Renal cortical epithelial cell (primary cell): ENCODE measurements at places on chromosomes 2 and 18.

- DNase-seq: no peak
Observed at GRCh38 chr2:2464643-2465042, 133.6 kb upstream of the MYT1L start.

DNA sequence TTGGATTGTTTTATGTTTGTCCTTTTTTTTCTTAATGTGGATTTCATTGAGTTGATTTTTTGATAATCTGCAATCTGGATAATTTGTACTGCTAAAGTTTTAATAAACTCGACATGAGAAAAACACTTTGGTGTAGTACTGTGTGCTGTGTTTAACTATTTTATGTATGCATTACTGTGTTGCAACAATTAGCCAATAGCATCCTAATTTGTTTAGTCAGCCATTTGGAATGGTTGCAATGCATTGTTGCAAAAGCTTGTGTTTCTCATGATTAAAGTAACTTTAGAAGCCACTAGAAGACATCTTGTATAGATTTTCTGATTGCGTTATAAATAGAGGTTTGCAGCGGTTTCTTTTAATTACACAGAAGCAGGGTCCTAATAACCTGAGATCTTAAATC, 53.5 kb downstream of the PPIG start:
- DNase-seq: peak; percentile 61

GRCh38 chr2:214341646-214342045, 69.2 kb upstream of the VWC2L start:
- DNase-seq: peak; percentile 37

DNA sequence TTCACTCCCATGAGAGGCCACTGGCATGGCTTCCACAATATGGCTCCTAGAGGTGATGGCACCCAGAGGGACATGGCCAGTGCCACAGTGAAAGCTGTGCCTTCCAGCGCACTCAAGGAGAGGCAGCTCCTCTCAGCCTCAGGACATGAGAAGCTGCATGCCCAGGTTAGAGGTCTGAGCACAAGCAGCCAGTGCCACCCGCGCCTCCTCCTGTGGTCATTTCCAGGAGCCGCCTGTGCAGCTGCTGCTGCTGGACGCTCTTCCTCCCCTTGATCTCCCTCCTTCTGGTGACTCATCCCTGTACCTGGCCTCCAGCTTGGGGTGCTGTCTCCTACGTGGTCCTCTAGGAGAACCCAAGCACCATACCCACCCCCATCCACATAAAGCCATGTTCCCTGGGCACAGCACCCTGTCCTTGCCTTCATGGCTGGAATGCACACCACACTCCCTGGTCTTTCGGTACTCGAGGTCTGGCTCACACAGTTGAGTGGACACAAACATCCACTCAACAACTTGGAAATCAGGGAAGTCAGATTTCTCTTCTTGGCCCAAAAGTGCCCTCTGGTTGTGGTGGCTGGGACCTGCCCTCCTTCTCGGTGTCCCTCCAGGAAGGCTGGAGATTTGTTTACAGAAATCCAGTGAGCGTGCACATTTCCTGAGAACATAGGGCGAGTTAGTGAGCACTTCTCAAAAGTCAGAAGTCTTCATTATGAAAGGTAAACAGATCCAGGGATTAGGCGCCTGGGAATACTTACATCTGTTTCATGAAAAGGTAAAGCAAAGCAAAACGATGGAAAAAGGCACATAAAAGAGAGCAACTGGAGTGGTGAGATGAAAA, 96.7 kb downstream of the EIPR1 start:
- DNase-seq: peak; percentile 38

DNA sequence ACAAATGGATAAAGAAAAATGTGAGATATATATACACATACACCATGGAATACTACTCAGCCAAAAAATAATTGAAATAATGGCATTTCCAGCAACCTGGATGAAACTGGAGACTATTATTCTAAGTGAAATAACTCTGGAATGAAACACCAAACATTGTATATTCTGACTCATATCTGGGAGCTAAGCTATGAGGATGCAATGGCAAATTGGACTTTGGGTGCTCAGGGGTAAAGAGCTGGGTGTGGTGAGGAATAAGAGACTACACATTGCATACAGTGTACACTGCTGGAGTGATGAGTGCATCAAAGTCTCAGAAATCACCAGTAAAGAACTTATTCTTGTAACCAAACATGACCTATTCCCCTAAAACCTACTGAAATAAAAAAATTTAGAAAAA, 636.0 kb upstream of the LRATD1 start:
- no peak for DNase-seq

- peak; percentile 91 for DNase-seq
Observed at GRCh38 chr2:8803658-8804379, 33.6 kb downstream of the KIDINS220 start.

DNA sequence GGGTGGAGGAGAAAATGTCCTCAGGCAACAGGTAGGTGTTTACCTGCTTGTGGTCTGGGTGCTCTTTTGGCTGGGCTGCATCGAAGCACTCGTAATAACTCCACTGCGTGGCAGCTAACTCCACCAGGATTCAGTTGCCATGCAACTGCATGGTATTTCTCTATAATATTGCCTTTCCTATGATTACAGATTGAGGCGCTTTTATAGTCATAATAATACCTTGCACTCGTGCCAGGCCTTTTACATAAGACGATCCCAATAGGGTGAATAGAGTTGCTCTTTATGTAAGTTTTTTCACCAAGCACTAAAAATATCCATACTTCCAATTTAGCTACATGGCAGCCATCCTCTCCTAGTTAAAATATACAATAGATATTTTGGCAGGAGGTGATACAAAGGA, 19.7 kb upstream of the NYAP2 start:
- DNase-seq: no peak

DNA sequence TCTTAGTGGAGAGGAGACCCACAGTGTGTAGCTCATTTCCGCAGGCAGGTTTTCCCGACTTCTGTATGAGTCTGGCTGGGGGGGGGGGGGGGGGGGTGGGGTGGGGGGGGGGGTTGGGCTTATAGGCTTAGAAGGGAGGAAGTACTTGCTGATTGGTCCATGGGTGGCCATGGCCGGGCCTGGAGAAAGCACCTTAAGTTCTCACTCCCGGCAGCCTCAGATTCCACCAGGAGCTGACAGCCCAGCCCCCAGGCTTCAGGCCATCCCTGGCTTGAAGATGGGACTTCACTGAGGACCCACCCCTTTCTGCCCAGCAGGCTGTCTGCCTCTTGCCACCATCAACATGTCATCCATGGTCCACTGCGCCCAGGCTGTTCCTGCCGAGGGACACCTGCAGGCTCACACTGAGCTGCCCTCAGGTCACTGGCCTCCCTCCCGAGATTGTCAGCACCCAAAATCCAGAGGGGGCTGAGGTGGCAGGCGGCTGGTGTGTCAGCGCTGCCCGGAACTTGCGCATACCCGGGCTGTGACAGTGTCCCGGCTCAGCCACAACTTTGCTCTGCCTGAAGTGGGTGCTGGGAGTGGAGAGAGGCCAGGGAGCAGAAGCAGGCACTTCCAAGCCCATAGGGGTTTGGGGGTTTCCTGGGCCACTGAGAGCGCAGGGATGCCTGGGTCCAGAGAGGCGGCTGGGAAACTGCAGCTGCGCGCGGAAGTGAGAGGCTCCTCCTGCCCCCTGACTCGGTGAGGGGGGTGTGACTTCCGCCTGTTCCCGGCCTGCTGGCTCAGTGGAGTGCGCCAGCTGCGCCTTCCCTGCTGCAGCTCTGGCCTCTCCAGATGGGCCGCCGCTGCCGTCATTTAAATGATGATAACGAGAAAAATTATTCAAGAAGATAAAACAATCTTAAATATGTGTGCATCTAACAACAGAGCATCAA, 256.1 kb downstream of the RPRM start:
- DNase-seq: no peak

- DNase-seq: no peak
Observed at GRCh38 chr2:158894078-158894477, 74.4 kb upstream of the TANC1 start.

GRCh38 chr18:11752116-11752911, 63.2 kb downstream of the GNAL start:
- peak; percentile 15 for DNase-seq

GRCh38 chr2:205296959-205297358, 385.3 kb upstream of the NRP2 start:
- DNase-seq: no peak

- no peak for DNase-seq
Observed at GRCh38 chr2:178284613-178285286, 90.4 kb downstream of the OSBPL6 start.

GRCh38 chr2:162125138-162125537, 26.9 kb downstream of the GCG start:
- DNase-seq: peak; percentile 54

- peak; percentile 98 for DNase-seq
Observed at GRCh38 chr2:30361751-30362394, 85.2 kb upstream of the LCLAT1 start.

GRCh38 chr2:49693961-49694360, 539.6 kb upstream of the FSHR start:
- no peak for DNase-seq

DNA sequence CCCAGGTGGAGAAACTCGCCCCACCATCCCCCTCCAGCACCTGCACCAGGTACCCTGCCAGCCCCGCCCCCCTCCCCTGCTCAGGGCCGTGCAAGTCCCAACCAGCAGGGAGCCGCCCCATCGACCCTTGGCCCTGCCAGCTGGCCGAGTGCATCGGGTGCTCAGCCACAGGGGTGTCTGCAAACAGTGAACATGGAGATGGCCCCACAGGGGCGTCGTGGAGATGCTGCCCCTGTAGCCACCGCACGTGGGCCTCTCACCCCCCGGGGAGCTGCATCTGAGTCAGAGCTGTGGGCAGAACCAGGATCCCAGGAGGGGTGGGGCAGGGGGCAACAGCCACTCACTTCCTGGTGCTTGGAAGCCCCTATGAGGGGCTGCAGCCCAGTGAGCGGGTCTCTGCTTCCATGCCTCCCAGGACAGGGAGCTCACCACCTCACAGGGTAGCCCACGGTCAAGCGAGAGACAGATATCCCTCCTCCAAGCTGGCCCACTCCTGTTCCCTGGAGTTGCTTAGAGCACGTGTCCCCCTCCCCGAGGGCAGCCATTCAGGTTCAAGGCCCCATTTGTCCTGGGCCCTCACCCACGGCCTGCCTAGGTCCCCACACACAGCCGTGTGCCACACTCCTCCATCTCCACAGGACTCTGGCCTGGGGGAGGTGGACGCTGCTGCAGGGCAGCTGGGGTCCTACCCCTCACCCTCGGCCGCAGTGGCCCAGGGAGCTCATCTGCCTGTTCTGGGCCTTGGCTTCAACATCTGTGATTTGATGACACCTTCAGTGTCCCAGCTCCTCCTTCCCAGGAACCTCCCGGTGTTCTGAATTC, 1.1 kb upstream of the MAB21L4 start:
- no peak for DNase-seq

DNA sequence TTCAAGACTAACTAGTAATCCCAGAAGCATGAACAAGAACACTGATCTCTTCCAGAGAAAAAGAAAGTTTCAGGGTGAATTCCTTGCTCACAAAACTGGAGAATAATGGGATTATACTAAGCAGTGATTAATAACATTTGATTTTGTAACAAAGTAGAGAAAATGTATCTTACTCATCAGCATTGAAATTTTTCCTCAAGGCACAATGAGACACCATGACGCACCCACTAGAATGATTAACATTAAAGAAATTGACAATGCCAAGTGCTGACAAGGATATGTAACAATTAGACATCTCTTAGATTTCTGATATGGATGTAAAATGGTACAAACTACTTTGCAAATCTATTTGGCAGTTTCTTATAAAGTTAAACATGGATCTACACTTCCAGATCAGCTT, 101.1 kb upstream of the EPHA4 start:
- peak; percentile 38 for DNase-seq

DNA sequence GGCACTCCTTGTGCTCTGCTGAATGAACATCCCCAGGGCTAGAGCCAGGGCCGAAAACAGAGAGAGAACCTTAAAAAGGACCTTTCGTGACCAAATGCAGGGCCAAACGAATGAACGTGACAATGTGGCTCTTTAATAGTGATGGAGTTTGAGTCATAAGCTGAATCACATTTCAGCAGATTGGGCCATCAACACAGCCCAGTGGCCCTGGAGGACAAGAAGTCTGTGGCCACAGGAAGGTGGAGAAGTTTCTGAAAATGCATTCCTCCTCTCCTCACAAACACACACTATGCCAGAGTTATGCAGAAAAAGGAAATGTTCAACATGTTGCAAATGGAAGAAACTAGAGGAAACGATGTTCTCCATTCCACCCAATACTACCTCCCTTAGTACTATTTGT, 415.8 kb downstream of the HRH4 start:
- no peak for DNase-seq

DNA sequence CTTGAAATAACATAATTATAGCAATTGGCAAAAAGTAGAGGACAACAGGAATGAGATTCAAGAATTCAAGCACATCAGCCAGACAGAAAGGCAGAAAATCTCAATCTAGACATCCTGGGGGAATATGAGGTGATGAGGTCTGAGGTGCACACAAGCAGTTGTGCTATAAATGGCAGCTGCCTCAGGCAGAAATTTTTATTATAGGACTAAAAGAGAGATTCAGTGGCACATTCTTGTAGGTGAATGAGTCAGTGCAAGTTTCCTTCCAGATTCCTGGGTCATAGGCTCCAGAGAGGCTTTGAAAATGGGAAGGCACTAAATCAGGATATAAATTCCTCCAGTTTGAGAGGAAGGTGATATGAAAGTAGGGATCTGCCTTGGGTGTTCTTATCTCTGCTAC, 127.2 kb upstream of the THSD7B start:
- no peak for DNase-seq
